ENCODE measurements at places on chromosomes 7 and 10. TPM values are rescaled to one million over a fixed set of nuclear protein-coding genes. Genes with fewer than 3 reads are reported as not detected.

DNA sequence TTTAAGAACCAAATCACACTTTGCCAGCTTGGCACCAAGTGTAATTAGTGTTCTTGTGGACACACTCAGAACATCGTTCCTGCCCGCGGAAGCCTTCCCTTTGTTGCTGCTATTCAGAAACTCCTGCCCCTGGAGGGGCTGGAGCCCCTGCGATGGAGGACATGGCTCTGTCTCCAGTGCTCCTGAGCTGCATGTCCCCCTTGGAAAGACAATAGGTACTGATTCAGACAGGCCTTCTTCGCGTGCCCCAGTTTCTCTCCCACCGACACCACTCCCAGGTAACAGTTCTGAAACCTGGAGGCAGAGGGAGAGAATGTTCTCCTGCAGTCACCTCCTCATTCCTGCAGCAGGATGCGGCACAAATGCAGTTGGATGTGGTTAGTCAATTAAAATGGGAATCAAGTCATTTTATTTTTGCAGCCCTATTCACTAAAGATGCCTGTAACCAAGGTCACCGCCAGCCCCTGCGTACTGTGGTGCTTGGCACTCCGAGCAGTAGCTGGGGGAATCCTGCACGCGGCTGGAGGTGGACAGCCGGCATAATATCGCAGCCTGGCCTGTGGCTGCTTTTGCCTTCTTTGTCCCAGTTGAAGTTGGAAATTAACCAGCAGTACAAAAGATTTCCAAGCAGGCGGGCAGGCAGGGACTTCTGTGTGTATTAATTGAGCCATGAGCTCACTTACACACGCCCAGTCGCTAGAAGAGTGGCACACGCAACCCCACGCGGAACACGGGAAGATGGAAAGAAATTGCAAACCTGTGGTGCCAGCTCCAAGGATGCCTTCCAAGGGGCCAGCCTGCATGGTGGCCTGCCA is 205.7 kb downstream of the EBF3 start:
- no peak for DNase-seq

- no peak for DNase-seq
Measured at GRCh38 chr10:78165617-78166016, 132.0 kb downstream of the RPS24 start.

DNA sequence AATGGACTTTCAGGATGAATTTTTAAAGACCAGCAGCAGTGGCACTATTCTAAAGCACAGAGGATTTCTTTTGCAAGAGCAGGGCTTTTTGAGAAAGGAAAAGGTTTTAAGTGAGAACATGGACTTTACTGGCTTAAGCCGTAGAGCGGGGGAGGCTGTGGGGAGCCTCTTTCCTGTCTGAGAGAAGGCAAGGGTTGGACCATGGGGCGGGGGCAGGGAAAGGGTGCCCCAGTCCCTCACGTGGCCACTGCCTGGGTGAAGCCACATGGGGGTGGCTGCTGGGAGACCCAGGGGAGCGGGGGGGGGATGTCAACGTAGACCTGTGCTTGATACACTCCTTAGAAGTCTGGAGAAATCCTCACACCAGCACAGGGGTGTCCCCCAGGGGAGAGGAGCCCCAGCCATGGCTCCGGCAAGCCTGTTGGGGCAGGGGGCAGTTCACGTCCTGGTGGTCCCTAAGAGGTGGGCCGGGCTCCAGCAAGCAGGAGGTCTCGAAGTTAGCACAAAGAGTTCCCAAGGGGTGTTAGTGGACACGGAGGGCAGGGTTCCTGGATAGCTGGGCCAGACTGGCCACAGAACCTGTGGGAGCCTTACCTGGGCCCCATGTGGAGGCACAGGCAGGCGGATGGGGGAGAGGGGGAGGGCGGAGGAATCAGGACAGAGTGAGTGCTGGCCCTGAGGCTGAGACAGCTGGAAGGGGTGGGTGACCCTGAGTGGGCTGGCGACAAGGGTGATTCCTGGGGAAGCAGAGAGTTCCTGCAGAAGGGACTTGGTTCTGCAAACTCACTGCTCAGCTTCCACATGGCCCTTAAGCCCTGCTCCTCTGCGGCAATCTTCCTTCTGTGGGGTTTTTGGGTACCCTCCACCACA is 36.9 kb upstream of the ELFN1 start:
- no peak for DNase-seq

GRCh38 chr10:112039823-112040222 is 143.7 kb downstream of the GPAM start:
- DNase-seq, result no peak

DNA sequence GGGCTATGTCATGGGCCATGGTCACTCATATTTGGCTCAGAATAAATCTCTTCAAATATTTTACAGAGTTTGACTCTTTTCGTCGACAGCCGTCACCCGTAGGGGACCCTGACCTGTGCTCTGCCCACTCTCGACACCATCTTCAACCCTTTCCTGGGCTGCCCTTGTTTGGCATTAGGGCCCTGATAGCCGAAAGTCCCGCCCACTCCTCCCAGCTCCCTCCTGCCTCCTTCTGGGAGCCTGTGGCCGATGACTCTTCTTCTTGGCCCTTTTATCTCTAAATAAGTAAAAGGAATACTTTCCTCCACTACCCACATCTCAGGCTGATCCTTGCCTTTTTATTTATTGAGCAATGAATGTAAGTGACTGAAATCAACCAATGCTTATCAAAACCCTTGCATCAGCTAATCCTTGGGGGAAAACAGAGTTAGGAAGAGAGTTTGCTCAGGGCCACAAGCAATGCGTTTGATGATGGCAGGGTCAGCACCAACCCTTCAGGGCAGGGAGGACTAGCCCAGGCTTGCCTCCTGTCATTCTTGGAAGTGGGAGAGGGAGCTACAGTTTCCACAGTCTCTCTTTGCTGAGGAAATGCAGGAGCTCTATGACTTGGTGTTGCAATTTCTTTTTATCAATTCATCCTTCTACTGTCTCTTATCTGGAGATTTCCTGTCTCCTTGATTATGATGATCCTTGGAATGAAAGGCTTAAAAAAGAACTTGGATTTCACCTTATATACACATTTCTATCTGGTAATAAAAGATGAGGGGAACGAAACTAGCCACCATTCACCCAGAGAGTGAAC is 218.2 kb upstream of the PODXL start:
- DNase-seq, result no peak

RPEL1 gene
- not detected for total RNA-seq

LRRC61 gene
- 37.1 TPM for total RNA-seq

COL28A1 gene
- 0.29 TPM for total RNA-seq
